IMR-90 (cell line): ENCODE measurements at places on chromosomes 3 and 15.

- peak; percentile 34 for DNase-seq
These were observed 412.7 kb downstream of the OCA2 start for GRCh38 chr15:27686369-27686768.

DNA sequence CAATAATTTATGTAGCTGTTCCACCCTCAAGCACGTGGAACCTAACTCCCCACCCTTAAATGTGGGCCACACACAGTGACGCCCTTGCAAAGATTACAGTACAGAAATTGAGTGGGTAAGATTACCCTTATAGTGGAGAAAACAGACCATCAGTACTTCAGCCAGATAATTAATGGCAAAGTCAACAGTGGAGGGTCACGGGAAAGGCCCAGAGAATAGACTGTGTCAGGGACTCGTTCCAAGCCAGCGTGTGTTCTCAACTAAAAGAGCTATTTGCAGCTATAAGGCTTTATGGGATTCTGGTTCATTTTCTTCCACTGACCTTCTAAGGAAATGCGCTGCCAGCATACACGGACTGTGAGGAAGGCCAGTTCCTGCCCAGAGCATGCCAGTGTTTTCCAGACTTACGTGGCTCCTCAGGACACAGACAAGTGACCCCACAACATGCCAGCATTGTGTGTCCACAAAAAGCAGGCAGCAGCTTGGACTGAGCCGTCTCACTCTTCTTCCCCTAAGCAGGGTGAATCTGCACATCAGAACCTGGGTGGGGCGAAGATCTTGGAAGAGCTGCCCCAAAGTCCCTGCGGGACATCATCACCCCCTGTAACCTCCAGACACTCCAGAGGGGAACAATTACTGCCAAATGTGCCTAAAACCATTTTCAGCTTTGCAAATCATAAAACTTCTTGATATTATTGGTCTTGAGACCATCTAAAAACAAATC is 428.5 kb downstream of the OCA2 start:
- DNase-seq: no peak

GRCh38 chr3:95217661-95218060 is 1154.8 kb downstream of the NSUN3 start:
- DNase-seq: no peak

GRCh38 chr15:43249699-43250203 is 17.0 kb downstream of the TGM5 start:
- DNase-seq: peak; percentile 76

GRCh38 chr15:80492409-80492808 is 88.2 kb downstream of the ARNT2 start:
- no peak for DNase-seq

GRCh38 chr3:44887101-44887500 is 12.7 kb downstream of the TGM4 start:
- DNase-seq: no peak

GRCh38 chr3:127495821-127496655 is 94.5 kb downstream of the TPRA1 start:
- no peak for DNase-seq

DNA sequence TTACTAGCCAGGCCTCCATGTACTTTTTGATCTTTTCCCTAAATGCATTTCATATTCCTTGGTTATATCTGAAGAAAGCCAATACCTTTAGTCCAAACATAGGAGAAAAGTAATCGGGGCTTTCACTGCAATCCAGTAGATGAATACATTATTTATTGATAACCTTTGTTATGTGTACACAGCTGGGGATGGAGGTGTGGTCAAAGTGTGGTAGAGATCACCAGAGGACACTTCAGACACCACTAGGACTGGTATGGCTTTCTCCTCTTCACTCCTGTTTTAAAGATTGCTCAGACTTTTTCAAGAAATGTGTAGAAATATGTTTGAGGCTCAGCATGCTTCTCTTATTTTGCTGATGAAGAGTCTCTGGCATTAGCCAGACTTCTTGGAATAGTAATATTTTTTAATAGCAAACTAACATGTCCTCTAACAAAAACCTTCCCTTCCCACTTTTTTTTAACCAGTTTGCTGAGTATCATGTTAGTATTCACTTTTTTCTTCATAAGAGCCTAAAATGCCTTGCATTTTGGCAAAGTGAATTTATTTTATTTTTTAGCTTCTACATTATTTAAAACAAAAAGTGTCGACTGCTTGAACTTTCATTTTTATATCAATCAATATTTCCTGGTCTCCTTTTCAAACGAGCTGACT is 65.6 kb upstream of the MBNL1 start:
- DNase-seq: no peak

DNA sequence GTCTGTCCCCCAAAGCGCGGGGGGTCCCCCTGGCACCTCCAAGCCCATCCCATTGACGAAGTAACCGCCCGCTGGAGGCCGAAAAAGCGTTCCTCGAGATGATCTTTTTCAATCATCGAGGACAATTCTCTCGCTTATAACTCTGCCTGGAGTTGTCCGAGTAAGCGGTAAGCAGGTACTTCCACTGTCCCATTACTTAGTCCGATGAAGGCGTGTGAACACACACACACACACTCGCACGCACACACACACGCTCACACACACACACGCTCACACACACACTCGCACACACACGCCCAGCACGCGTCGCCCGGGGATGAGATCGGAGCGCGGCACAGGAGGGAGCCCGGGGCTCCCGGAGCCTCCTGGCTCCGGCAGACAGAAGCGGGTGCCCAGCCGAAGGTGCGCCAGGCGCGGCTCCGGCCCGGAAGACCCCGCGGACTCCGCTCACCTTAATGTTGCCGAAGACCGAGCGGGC is 430 bp downstream of the SLCO2A1 start:
- peak; percentile 15 for DNase-seq

GRCh38 chr3:72041076-72041475 is 256.1 kb upstream of the PROK2 start:
- DNase-seq: no peak

- DNase-seq: peak; percentile 37
These were observed 52.7 kb downstream of the RBMS3 start for GRCh38 chr3:29333576-29333975.

DNA sequence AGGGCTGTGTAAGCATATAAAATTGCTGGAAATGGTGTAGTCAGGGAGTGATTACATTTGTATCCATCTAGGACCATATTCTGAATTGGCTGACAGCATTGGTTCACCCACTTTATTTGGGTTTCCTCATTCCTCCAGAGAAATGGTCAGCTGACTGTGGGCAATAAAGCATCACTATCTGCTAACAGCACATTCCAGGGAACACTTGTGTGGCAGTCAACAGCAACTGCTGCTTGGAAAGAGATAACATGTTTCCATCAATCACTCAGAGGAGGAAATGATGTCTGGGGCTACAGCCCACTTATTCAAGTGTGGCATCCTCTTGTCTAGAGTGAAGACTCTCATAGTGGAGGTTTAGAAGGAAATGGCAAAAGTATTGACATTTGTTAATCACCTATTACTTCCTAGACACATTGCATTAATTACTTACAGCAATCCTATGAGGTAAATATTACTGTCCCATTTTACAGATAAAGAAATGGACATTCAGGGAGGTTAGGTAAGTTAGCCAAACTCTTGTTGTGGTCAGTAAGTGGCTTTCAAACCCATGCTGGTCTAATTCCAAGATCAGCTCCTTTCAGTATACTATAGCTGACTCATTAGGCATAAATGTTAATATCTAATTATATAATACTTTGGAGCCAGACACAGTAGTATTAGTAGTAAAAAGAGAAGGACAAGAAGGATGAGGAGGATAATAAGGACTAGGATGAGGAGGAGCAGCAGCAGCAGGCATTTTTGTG is 247.8 kb downstream of the ALCAM start:
- peak; percentile 52 for DNase-seq

- DNase-seq: peak; percentile 78
These were observed 122.0 kb upstream of the MELTF start for GRCh38 chr3:197151580-197151979.

GRCh38 chr3:184712248-184713039 is 580 bp upstream of the MAGEF1 start:
- no peak for DNase-seq

- no peak for DNase-seq
These were observed 17.9 kb upstream of the UACA start for GRCh38 chr15:70781236-70781635.

DNA sequence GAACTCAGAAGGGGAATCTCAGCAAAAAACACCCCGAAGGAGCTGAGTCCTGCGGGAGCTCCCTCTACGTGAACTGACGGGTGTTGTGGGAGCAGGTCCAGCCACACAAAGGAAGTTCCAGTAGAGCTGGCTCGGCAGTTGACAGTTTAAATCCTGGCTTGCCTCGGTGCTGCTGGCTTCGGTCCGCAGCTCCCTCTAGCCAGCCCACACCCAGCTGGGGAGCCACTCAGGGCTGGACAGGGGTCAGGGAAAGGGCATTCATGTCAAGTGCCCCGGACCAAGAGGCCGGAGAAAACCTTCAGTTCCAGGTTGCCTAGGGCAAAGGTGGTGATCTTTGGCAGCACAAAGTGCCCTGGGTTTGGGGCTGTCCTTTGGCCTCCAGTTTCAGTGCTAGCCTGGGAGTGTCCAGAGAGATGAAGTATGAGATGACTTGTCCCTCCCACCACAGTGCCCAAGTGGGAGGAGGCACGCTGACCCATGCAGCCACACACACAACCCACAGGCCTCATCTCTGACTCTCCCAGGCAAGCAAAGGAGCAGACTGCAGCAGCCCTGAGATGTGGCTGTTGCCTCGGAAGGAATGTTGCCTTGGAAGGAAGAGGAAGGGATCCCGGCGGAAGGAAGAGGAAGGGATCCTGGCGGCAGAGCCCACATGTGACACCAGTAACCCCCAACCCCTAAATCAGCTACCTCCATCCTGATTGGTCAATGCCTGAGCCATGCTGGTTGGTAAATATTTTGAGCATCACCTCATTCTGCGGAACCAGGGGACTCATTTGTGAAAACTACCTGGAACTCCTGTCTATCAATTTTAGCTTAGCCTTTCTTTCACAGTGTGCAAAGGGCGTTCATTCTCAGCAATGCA is 13.9 kb upstream of the ANPEP start:
- DNase-seq: peak; percentile 71

DNA sequence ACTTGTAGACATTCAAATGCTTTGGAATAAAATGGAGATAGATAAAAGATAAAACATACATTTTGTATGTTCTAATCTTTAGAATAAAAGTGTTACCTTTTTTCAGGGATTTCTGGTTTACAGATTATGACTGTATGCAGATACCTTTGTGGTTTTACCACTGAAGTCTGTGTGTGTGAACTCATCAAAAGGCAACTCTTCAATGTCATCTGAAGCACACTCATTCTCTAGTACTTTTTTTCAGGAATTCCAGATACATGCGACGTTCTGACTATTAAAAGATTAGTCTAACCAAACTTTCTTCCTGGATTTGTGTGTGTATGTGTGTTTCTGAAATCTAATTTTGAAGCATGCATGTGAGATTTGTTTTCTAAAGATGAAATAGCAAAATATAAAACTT is 188.6 kb downstream of the NLGN1 start:
- DNase-seq: peak; percentile 21

GRCh38 chr3:147008886-147009285 is 397.5 kb downstream of the ZIC4 start:
- DNase-seq: no peak

GRCh38 chr3:134600685-134601463 is 49.9 kb downstream of the KY start:
- DNase-seq: peak; percentile 58

- DNase-seq: no peak
These were observed 79.5 kb downstream of the SEMA6D start for GRCh38 chr15:47796830-47797229.

- peak; percentile 30 for DNase-seq
These were observed 73.6 kb downstream of the ETV5 start for GRCh38 chr3:186035277-186035676.

GRCh38 chr3:193704431-193704830 is 111.4 kb downstream of the OPA1 start:
- DNase-seq: no peak

- DNase-seq: no peak
These were observed 186.1 kb upstream of the CGNL1 start for GRCh38 chr15:57190208-57190607.

- DNase-seq: no peak
These were observed 13.6 kb downstream of the SECISBP2L start for GRCh38 chr15:49032601-49033145.

DNA sequence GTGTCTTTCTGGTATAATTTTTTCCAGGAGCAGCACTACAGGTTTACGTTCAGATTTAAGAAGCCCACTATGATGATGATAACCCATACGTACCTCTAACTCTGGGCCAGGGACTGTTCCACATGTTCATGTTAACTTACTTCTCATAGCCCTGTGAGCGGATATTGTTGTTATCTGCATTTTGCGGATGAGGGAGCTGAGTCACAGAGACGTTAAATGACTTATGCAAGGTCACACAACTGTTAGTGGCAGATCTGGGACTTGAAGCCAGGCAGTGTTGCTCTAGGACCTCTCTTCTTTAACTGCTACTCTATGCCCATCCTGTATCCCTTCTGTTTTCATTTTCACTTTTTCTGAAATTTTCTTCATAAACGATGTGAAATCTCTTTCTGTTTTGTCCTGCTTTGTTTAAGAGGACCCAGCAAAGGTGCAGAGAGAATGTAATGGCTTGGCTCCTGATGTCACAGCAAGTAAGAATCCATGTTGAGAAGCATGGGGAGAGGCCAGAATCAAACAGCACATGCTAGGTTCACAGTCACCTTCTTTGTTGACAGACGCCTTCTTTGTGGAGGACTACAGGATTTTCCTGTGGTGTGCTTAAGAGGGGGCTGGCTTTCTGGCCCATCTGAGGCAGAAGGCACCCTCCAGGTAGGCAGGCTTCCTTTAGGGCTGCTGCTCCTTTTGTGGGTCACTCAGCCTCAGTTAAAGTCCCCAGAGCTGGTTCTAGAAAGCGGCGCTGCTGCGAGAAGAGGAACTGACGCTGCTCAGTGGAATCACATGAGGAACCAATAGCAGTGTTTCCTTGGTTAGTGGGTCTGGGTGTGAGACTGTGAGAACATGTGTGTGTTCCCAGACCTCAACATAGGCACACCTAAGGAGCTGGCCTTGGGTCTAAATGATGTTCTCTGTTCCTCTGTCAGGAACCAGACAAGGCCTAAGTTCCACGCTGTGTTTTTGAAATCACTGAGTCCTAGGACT is 121.6 kb downstream of the TMEM108 start:
- DNase-seq: no peak

- DNase-seq: no peak
These were observed 143.5 kb upstream of the TPM1 start for GRCh38 chr15:62899090-62899493.

GRCh38 chr3:128434524-128434923 is 32.2 kb downstream of the DNAJB8 start:
- no peak for DNase-seq

- peak; percentile 39 for DNase-seq
These were observed 20.2 kb downstream of the SIN3A start for GRCh38 chr15:75431270-75431669.

GRCh38 chr3:169497567-169498257 is 165.8 kb downstream of the MECOM start:
- DNase-seq: peak; percentile 47

- peak; percentile 11 for DNase-seq
These were observed 264.6 kb downstream of the ZIC4 start for GRCh38 chr3:147141516-147142288.

- no peak for DNase-seq
These were observed 11.1 kb downstream of the ADAMTS17 start for GRCh38 chr15:100330629-100331215.
